ENCODE measurements at places on chromosomes 7 and 10. TPM values are rescaled to one million over a fixed set of nuclear protein-coding genes. Genes with fewer than 3 reads are reported as not detected.

- H3K36me3 ChIP-seq = no peaks in the 10 kb centered on the region
- DNase-seq = no peak
- H3K27ac ChIP-seq = no peak overlapping the region
- H3K4me1 ChIP-seq = no peaks in the 10 kb centered on the region
- no peak overlapping the region for H3K4me3 ChIP-seq
These were observed 384.5 kb upstream of the PRKCQ start for GRCh38 chr10:6964543-6964942.

GRCh38 chr10:116760919-116761318 is 18.6 kb upstream of the HSPA12A start:
- H3K36me3 ChIP-seq = no peaks in the 10 kb centered on the region
- no peak overlapping the region for H3K27ac ChIP-seq
- H3K27me3 ChIP-seq = no peaks in the 10 kb centered on the region
- no peak for DNase-seq
- no peaks in the 10 kb centered on the region for H3K4me1 ChIP-seq

GRCh38 chr7:55426676-55427075 is 61.5 kb downstream of the LANCL2 start:
- no peak overlapping the region for H3K4me3 ChIP-seq
- H3K36me3 ChIP-seq = peaks cover 10% of the 10 kb centered on the region
- no peaks in the 10 kb centered on the region for H3K4me1 ChIP-seq
- no peak for DNase-seq
- H3K27me3 ChIP-seq = no peaks in the 10 kb centered on the region

GRCh38 chr10:16182688-16183087 is 254.1 kb upstream of the PTER start:
- DNase-seq = no peak
- H3K27me3 ChIP-seq = no peaks in the 10 kb centered on the region
- no peaks in the 10 kb centered on the region for H3K4me1 ChIP-seq
- no peaks in the 10 kb centered on the region for H3K36me3 ChIP-seq
- H3K4me3 ChIP-seq = no peak overlapping the region
- no peak overlapping the region for H3K27ac ChIP-seq

DNA sequence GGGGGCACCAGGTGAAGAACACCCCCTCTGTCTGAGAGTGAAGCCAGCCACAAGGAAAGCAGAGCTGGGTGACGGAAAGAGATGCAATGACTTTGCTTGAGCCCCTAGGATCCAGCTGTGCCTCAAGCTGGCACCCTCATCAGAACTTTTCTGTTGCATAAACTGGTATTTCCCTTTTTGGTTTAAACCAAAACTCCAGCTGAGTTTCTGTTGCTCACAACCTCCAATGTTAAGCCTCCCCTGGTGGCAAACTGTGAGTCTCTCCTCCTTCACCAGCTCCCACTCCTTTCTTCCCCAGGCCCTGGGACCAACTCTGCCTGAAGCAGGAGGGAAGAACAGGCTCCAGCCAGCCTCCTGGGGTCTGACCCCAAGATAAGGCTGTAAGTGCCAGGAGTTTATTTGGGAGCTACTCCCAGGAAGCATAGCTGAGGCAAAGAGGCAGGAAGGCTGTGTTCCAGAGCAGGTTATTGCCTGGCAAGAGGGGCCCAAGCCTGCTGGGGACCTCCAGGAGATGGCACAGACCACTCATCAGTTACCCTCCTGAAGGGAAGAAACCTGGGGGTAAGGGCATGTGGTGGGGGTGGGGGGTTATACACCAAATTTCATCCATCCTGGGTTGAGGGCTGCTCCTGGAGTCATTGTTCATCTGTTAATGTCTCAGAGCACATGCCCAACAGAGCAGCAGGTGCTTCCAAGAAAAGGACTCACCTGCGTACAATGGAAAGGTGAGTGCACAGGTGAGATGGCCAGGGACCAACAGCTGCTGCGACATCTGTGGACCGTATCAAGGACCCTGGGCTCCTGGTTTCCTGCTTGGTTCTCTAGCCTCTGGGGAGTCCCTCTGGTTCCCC is 73.3 kb upstream of the NANOS1 start:
- peaks cover 39% of the 10 kb centered on the region for H3K4me1 ChIP-seq
- no peak overlapping the region for H3K27ac ChIP-seq
- H3K27me3 ChIP-seq = no peaks in the 10 kb centered on the region
- peak; percentile 46 for DNase-seq

DNA sequence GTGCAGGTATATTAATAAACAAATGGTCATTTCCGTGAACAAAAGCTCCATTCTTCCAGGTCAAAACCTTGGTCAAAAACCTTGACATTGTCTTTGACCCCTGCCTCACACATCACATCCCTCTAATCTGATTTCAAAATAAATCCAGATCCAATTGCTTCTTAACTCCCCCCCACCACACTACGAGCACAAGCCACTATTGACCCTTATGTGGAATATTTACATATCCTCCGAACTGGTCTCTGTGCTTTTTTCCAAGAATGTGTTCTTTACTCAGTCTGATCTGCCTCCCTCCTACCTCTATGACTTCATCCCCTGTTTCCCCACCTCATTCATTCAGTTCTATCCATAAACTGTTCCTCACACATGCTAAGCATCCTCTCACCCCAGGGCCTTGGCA is 313.6 kb upstream of the NPVF start:
- H3K27ac ChIP-seq = no peak overlapping the region
- no peak overlapping the region for H3K4me3 ChIP-seq
- no peaks in the 10 kb centered on the region for H3K27me3 ChIP-seq
- H3K36me3 ChIP-seq = no peaks in the 10 kb centered on the region
- no peaks in the 10 kb centered on the region for H3K4me1 ChIP-seq
- no peak for DNase-seq

DNA sequence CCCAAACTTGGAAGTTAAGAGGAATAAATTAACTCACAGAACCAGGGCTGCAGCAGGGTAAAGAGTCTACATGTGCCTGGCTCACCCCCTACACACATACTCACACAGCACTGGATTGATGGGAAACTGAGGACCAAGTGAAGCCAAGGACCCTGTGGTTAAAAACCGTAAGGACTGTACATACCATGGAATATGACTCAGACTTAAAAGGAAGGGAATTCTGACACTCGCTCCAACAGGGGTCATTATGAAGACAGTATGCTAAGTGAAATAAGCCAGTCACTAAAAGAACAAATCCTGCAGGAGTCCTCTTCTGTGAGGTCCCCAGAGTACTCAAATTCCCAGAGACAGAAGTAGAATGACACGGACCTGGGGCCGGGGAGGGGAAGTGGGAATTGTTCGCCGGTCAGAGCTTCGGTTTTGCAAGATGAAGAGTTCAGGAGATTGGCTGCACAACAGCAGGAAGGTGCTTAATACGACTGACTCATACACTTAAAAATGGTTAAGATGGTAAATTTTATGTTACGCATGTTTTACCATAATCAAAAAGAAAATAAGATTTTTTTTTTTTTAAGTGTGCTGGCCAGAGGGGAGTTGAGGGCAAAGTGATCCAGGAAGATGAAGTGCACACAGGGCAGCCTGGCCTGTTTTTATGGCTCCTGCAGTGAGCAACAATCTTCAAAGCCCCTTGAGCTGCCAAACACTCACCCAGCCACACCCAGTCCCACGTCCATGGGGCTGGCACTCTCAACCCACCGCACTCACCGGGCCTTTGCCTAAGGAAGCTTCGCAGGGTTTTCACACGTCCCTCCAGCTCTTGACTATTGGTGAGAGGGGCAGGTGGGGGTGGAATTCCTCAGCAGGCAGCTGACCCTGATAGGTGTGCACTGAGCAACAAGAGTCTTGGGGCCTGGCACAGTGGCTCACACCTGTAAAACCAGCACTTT is 26.4 kb downstream of the DRGX start:
- no peaks in the 10 kb centered on the region for H3K36me3 ChIP-seq
- H3K27me3 ChIP-seq = no peaks in the 10 kb centered on the region

- peak overlapping the region; percentile 14 for H3K4me3 ChIP-seq
- no peaks in the 10 kb centered on the region for H3K4me1 ChIP-seq
These were observed 331.9 kb upstream of the NUPR2 start for GRCh38 chr7:56447864-56448693.

- H3K27me3 ChIP-seq = no peaks in the 10 kb centered on the region
- H3K4me3 ChIP-seq = no peak overlapping the region
- DNase-seq = no peak
- H3K27ac ChIP-seq = no peak overlapping the region
These were observed 400.3 kb upstream of the ADARB2 start for GRCh38 chr10:2137549-2138174.

DNA sequence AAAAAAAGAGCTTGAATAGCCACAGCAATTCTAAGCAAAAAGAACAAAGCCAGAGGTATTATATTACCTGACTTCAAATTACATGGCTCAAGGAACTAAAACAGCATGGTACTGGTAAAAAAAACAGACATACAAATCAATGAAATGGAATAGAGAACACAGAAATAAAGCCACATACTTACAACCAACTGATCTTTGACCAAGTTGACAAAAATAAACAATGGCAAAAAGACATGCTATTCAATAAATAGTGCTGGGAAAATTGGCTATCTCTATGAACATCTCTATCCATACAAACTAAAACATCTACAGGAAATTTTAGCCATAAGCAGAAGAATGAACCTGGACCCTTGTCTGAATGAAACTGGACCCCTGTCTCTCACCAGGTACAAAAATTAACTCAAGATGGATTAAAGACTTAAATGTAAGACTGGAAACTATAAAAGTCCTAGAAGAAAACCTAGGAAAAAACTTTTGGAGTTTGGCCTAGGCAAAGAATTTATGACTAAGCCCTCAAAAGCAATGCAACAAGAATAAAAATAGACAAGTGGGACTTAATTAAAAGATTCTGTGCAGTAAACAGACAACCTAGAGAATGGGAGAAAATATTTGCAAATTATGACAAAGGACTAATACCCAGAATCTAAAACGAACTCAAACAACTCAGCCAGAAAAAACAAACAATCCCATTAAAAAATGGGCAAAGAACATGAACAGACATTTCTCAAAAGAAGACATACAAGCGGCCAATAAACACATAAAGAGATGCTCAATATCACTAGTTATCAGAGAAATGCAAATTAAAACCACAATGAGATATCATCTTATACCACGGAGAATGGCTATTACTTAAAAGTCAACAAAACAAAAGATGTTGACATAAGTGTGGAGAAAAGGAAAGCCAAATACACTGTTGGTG is 72.8 kb upstream of the DDC start:
- H3K36me3 ChIP-seq = no peaks in the 10 kb centered on the region
- H3K27me3 ChIP-seq = no peaks in the 10 kb centered on the region
- no peak overlapping the region for H3K4me3 ChIP-seq
- DNase-seq = no peak
- H3K27ac ChIP-seq = no peak overlapping the region
- no peaks in the 10 kb centered on the region for H3K4me1 ChIP-seq

DNA sequence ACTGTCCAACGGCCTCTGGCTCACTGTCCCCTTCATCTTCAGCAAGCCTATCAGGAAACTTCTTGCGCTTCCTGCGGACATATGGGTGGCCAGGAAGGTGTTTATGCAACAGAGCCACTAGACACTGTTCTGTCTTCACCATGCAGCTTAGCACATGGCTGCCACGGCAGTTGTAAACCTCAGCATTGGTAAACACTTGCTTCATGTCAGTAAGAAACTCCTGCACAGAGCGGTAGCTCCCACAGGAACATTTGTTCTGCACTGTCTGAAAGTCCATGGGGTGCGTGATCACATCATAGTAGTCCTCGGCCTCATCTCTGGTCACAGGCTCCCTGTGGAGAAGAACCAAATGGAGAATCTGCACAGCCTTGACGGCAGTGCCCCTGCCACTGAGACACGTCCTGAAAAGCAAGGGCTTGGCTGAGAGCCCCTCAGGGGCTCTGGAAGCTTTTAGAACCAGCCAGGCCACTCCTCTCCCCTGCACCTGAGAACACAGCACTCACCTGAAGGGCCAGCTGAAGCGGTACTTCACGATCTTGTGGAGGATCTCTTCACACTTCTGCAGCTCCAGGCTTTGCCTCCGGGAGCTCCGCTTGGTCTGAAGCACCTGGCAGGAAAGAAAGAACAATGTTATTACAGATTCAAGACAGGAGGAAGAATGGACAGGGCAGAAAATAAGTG is 8.8 kb downstream of the FZD9 start:
- peaks cover 78% of the 10 kb centered on the region for H3K36me3 ChIP-seq
- H3K27ac ChIP-seq = no peak overlapping the region
- DNase-seq = no peak
- H3K27me3 ChIP-seq = no peaks in the 10 kb centered on the region
- no peaks in the 10 kb centered on the region for H3K4me1 ChIP-seq

GRCh38 chr10:128044186-128044585 is 82.0 kb downstream of the MKI67 start:
- DNase-seq = no peak
- no peaks in the 10 kb centered on the region for H3K27me3 ChIP-seq
- H3K36me3 ChIP-seq = no peaks in the 10 kb centered on the region
- H3K27ac ChIP-seq = no peak overlapping the region

- no peak overlapping the region for H3K27ac ChIP-seq
- DNase-seq = no peak
- no peak overlapping the region for H3K4me3 ChIP-seq
- H3K36me3 ChIP-seq = peaks cover under 1% of the 10 kb centered on the region
- peaks cover 23% of the 10 kb centered on the region for H3K4me1 ChIP-seq
These were observed 2.1 kb upstream of the PPIA start for GRCh38 chr7:44794331-44794730.

- H3K4me3 ChIP-seq = no peak overlapping the region
- no peak overlapping the region for H3K27ac ChIP-seq
- H3K27me3 ChIP-seq = no peaks in the 10 kb centered on the region
- no peak for DNase-seq
- no peaks in the 10 kb centered on the region for H3K36me3 ChIP-seq
These were observed 31.6 kb downstream of the NKX2-3 start for GRCh38 chr10:99564361-99564760.

DNA sequence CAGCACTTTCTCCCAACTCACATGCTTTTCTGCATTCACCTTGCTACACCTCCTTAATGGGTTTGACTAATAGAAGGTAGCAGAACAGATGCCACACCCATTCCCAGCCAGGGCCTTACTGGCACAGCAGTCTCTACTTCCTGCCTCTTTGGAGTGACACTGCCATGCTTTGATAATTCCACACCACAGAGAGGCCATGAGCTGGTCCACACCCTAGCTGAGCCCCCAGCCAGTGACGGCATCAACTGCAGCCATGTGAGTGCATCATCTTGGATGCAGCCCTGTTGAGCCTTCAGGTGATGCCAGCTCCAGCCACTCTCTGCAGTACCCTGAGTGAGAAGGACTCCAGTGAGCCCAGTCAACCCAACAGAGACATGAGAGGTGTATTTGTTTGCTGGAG is 27.5 kb upstream of the EZH2 start:
- no peaks in the 10 kb centered on the region for H3K27me3 ChIP-seq
- H3K36me3 ChIP-seq = no peaks in the 10 kb centered on the region
- no peak for DNase-seq

PDZD7 gene
- 1.3 TPM for total RNA-seq

PPP1R17 gene
- not detected for total RNA-seq

CLDN3 gene
- not detected for total RNA-seq

FAM25A gene
- not detected for total RNA-seq

KLF14 gene
- 0.35 TPM for total RNA-seq

All from right atrium auricular region (tissue), 2 donors.